ENCODE measurements at places on chromosomes 1 and 21.

DNA sequence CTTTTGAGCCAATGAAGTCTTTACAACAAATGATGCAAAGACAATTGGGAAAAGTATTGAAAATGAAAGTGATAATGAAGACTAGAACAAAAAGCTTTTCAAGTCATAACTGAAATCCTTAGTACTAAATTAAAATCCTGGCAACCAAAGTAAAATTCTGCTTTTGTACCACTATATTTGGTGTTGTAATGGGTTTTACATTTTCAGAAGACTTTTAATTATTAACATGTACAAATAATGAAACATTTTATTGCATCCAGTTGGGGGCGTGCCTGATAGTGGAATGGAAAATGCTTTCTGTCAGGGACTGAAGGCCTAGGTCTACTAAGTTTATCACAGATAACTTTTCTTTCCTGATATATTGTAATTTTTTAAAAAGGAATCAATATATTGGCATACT, 89.4 kb downstream of the SDCCAG8 start:
- DNase-seq: peak; percentile 41

DNA sequence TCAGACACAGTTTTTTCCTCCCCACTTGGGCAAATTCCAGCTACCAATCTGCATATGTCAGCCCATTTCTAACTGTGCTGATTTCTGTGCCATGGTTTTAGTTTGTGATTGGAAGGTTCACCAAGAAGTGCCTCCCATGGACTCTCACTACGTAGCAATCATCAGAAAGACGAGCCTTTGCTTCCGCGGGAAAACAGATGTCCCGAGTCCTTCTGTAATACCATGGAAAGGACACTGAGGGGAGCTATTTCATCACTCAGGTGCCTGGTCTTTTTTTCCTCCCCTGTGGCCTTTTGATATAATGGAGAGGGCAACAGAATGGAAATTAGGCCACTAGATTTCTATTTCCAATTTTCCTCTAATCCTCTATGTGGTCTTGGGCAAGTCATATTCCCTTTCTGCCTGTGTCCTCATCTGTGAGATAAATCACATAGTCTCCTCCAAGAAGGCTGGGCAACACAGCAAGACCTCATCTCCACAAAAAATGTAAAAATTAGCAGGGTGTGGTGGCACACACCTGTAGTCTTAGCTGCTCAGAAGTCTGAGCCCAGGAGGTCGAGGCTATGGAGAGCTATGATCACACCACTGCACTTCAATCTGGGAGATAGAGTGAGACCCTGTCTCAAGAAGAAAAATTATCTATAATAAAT, 24.8 kb downstream of the LEMD1 start:
- peak; percentile 96 for DNase-seq

DNA sequence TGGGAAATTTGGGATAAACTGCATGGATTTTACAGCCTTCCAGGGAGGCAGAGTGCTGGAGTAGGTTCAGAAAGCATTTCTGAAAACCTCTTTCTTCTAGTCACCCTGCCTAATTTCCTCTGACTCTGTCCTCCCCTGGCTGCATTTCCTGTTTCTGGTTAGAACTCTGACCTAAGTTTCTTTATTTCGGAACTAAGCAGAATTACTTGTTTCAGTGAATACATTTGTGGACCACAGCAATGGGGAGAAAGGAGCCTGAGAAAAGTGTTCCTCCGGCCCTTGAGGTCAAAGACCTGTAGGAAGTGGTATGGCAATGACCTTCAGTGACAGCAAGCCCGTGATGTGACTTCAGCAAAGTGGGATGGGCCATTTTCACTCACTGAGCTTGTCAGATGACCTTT, 173.4 kb upstream of the RUNX1 start:
- no peak for DNase-seq

- no peak for DNase-seq
Observed at GRCh38 chr1:66262208-66262963, 271.6 kb upstream of the SGIP1 start.

DNA sequence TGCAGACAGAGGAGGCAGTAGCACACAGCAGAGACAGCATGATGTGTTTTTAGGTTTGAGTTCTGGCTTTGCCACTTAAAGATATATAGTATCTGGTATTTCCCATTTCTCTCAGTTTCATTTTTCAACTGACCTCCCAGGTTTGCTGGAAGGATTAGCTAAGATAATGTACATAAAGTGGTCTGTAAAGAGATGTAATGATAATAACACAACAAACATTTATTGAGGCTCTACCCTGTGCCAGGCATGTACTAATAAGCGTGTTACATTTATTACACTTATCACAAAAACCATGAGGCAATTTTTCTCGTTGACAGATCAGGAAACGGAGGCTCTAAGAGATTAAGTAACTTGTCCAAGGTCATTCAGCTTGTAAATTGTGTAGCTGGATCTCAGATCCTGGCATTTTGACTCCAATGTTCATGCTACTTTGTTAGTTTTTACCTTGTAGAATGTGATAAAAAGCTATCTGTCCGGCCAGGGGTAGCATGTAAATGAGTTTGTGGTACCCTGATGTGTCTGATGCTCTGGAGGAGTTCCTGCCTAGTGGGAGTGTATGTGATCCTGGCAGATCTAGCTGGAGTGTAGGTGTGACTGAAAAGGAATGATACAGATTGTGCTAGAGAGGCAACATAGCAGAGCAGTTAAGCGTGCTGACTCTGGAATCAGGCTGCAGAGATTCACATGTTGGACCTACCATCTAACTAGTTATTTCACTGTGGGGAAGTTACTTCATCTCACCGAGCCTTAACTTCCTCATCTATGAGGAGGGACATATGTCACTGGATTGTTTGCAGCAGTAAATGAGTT, 146.6 kb downstream of the VPS13D start:
- no peak for DNase-seq

DNA sequence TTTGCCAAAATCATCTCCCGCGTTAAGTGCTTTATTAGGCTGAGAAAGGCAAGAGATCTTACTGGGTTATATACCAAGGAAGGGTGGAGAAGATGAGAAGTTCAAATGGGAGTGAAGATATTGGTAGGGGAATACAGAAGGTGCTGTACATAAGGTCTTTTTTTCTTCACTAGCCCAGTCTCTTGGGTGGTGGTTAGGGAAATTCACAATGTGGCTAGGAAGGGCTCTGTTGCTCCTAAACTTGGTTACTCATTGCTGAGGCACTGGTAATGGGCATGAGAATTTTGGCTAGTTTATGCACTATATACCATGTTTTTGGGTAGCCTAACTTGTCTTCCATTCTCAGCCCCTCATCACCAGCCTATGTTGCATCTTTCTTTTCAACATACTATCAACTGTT, 50.6 kb downstream of the LHX4 start:
- DNase-seq: no peak

- no peak for DNase-seq
Observed at GRCh38 chr1:45973121-45973520, 159.3 kb downstream of the PIK3R3 start.

- DNase-seq: no peak
Observed at GRCh38 chr21:18153063-18153462, 91.6 kb upstream of the CHODL start.

DNA sequence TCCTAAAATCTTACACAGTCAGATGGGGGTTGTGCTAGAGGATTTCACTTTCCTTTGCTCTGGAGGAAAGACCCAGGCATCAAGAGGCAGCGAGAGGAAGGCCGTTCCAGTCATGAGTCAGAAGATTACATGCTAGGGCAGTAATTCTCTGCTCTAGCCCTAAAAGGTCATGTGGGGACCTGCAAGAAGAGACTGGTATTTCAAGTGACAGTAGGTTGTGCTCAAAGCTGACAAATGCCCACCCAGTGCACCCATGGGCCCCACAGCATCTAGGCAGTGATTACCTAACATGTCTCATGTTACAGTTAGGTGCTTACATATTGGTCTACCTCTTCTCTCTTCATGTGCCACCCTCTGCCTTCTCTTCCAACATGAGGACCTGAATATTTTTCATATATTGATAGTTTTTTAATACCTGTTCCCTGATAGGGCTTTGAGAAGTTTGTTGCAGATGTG, 99.7 kb upstream of the BEND5 start:
- peak; percentile 39 for DNase-seq

DNA sequence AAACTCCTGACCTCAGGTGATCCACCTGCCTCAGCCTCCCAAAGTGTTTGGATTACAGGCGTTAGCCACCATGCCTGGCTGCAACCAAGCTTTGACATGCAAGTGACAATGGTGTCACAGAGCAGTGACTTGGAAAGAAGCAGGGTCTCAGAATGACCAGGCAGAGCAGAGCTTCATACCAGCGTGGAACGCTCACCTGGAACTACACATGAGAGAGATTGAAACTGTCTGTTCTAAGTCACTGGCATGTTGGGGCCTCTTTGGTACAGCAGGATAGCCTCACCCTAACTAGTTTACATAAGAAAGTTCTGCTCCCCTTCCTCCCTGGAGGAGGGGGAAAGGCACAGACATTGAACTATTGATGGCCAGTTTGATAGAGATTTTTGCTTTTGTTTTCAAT, 47.5 kb upstream of the ITPKB start:
- DNase-seq: no peak

DNA sequence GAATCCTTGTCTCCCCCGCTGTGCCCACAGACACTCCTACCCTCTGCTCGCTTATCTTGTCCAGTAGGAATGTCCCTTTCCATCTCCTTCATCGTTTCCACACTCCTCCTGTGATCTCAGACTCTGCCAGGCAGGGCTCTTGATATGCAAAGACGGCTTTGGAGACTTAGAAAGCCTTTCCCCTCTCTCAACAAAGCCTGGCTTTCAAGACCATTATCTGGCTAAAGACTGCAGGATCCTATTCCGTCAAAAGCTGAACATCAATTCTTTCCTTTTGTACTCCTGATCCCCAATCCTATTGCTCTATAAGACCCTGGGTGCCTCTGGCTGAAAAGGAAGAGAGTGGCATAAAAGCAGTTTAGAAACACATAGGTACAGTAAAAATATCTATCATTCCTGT, 63.9 kb downstream of the SDC3 start:
- no peak for DNase-seq

DNA sequence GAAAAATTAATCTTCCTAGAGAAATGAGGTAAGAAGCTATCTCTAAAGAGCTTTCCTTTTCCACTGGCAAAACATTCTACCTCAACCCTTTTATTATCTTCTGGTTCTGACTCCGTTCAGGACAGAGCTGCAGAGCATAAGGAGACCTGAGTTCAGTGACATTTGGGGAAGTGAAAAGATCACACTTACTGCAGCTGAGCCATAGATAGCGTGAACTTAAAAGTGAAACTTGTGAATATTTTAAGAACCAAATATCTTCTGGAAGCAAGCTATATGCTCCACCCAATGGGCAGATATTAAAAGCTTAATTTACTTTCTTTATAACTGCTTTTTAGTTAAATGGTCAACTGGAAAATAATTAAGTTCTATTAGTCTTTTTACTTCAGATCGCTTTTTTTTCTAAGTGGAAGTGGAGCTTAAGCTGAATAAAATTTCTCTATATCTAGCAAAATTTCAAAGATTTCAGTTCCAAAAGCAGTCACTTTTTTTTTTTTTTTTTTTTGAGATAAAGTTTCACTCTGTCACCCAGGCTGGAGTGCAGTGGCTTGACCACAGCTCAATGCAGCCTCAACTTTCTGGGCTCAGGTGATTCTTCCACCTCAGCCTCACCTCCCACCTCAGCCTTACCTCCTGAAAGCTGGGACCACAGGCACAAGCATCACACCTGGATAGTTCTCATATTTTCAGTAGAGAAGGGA, 11.9 kb downstream of the PTPN22 start:
- DNase-seq: no peak

All from NCI-H82 (cell line).